Right atrium auricular region (tissue), 2 donors: ENCODE measurements at places on chromosomes 16 and 17.

- no peak for DNase-seq
Measured at GRCh38 chr16:5252791-5253190, 155.2 kb upstream of the EEF2KMT start.

GRCh38 chr16:65524997-65525396 lies 403.1 kb upstream of the CDH11 start:
- no peak for DNase-seq

GRCh38 chr17:50790618-50791017 lies 23.3 kb upstream of the ANKRD40CL start:
- no peak for DNase-seq

DNA sequence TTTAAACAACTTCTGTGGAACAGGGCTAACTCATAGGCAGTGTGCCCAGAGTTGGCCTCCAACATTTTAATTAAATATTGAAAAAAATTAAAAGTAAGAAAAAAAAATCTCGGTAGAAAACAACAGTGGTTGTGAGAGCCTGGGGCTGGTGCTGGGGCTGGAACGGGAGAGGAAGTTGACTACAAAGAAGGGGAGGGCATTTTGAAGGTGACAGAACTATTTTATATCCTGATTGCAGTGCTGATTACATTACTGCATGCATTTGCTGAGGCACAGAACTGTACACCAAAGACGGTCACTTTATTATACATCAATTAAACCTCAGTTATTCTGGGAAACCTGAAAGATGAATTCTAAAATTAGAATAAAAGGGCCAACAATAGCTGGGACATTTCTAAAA lies 142.5 kb downstream of the PARN start:
- no peak for DNase-seq

- DNase-seq = no peak
Measured at GRCh38 chr17:647324-648197, 67.1 kb downstream of the VPS53 start.

DNA sequence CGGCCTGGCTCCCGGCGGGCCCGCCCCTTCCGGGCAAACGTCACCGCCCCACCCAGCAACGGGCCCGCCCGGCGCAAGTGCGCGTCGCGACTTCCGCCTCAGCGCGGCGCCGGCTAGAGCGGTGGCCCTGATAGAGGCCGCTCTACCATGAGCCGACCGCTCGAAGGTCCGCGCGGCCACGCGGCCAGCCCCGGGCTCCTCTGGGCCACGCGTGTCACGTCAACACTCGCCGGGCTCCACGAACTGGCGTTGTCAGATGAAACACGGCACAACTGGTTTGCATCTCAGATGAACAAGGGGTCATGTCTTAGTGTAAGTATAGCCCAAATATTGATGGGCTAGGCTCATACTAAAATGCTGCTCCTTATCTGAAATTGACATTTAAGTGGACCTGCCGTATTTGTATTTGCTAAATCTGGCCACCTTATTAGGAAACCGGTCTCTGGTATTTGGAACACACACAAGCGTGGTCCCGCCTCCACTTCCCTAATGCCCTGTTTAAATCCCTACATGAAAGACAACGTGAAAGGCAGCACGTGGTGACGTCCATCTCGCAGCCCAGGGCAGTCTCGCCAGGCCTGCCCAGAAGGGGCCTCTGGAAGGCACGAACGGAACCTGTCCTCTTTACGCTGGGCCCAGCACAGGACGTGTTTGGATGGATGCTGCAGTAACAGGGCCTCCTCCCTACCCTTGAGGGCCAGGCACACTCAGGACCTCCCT lies at the start of gene ZNF598:
TSS of gene ZNF598 (minus strand) at position 31 of the 720 bp plus-strand sequence.
- peak; percentile 73 for DNase-seq
